ENCODE measurements at places on chromosomes 7 and 10. TPM values are rescaled to one million over a fixed set of nuclear protein-coding genes. Genes with fewer than 3 reads are reported as not detected.

The DYDC2 gene
- 2.6 TPM for total RNA-seq

The C10orf67 gene
- not detected for total RNA-seq

The ADAM12 gene
- 0.35 TPM for total RNA-seq

The FEZF1 gene
- 41.5 TPM for total RNA-seq

The MEST gene
- 113 TPM for total RNA-seq

The NCF1 gene
- 0.33 TPM for total RNA-seq

The NPSR1 gene
- total RNA-seq, result not detected

DNA sequence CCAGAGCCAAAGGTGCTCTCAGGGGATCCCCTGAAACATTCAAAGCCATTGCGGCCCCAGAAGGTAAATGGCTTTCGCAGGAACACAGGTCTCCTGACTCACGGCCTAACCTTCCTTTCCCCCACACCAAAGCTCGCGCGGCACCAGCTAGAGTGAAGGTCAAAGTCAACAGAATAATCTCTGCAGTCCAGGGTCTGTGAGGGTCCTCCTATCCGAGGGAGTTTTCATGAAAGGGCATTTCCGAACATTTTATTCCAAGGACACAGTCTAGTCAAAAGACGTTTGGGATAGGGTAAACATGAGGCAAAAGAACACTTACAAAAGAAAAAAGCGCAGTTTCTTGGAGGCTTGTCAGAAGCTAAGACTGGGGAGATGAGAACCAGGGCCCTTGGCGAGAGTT, 559 bp upstream of the STEAP2 start:
- H3K4me3 ChIP-seq, result no peak overlapping the region
- peaks cover 6% of the 10 kb centered on the region for H3K4me1 ChIP-seq
- H3K27me3 ChIP-seq, result no peaks in the 10 kb centered on the region
- H3K36me3 ChIP-seq, result no peaks in the 10 kb centered on the region

DNA sequence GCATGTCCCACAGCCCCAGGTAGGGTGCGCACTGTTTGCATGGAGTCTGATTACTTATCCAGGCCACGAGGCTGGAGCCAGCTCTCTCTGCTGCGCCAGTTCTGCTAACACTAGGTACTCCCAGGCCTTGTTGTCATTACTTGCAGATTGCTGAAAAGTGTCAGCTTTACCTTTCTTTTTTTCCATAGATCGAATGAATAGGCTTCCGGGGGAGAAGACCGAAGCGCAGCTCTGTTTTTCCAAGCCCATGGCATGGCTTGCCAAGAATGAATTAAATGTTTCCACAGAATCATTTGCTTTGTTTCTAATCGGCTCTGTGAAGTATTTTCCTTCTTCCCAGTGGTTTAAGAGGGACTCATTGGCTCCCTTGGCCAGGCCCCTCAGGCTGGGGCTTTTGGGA, 285.8 kb downstream of the BMPER start:
- no peaks in the 10 kb centered on the region for H3K27me3 ChIP-seq
- peaks cover 2% of the 10 kb centered on the region for H3K36me3 ChIP-seq
- no peak overlapping the region for H3K4me3 ChIP-seq
- H3K27ac ChIP-seq, result no peak overlapping the region
- DNase-seq, result no peak

DNA sequence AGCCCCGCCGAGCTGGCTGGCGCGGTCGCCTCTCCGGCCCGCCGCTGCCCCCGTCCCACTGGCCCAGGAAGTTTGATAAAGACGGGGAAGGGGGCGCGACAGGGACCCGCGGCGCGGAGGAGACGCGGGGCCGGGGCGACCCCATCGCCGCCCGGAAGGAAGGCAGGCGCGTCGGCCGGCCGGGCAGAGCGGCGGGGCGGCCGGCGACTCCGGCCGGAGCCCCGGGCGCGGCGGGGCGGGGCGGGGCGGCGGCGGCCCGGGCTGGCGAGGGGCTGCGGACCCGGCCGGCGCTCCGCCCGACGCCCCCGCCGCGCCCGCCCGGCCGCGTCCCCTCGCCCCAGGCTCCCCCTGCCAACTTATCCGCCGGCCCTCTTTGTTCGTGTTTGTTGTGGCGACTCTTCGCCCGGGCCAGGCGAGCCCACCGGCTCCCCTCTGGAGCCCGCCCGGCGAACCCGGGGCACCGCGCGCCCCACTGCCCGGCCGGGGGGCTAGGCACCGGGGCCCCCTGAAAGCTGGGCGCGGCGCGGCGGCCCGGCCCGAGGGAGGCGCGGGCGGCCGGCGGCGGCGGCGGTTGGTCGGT, 571 bp downstream of the KDM7A start:
- no peak overlapping the region for H3K27ac ChIP-seq
- peak overlapping the region; percentile 81 for H3K4me3 ChIP-seq
- no peaks in the 10 kb centered on the region for H3K4me1 ChIP-seq
- H3K27me3 ChIP-seq, result peaks cover 9% of the 10 kb centered on the region
- no peak for DNase-seq

DNA sequence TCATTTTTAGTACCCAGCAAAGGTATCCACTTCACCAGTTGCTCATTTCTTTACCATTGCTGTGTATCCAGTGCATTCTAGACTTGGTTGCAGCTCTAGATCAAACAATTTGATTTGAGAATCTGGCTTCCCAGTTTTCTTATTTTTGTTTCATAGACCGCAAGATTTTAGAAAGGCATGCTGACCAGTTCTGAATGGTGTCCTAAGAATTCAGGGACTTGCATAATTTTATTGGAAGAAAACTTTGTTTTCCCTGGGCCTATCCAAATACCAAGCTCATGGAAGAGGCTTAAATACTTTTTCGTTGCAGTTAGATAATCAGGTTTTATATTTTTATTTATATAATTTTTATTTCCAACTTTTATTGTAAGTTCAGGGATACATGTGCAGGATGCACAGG, 58.3 kb downstream of the BICC1 start:
- no peaks in the 10 kb centered on the region for H3K4me1 ChIP-seq
- no peak overlapping the region for H3K27ac ChIP-seq
- H3K4me3 ChIP-seq, result no peak overlapping the region
- no peak for DNase-seq
- no peaks in the 10 kb centered on the region for H3K27me3 ChIP-seq
- no peaks in the 10 kb centered on the region for H3K36me3 ChIP-seq

The UCMA gene
- not detected for total RNA-seq

DNA sequence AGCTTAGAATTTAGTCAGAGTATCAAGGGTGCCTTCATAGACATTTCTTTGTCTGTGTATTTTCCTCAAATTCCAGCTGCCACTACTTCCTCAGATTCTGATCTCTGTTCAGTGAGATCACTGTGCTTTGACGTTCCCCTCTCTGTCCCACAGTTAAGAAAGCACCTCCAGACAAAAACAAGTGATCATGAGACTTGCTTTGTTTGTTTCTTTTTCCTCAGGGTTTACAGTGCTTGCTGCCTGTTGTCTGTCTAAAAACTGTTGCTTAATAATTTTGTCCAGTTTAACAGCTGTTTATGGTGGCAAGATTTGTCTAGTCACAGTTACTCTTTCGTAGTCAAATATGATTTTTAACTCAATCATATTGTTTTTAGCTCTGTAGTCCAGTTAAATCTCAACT, 29.1 kb downstream of the TRUB1 start:
- no peaks in the 10 kb centered on the region for H3K27me3 ChIP-seq
- H3K27ac ChIP-seq, result no peak overlapping the region
- DNase-seq, result no peak
- H3K4me3 ChIP-seq, result no peak overlapping the region

DNA sequence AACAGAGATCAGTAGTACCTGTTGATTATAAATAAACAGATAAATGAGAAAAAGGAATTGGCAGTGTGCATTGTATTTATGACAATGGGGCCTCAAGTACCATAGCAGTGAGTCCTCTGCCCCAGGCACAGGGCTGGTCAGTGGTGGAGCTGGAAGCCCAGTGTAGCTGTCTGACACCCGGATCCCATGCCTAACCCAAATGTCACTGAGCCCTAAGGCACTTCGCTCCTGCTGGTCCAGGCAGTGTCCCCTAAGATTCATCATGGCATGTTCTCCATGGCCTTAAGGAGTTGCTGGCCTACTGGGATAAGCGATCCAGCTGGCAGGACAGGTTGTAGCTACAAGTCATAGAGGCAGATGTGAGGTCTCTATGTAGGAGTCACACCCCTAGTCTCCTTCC, 3.3 kb upstream of the ZNF736 start:
- no peak overlapping the region for H3K27ac ChIP-seq
- H3K4me1 ChIP-seq, result no peaks in the 10 kb centered on the region
- H3K27me3 ChIP-seq, result no peaks in the 10 kb centered on the region
- no peak for DNase-seq

GRCh38 chr7:118689403-118689802, 464.9 kb downstream of the ANKRD7 start:
- H3K36me3 ChIP-seq, result no peaks in the 10 kb centered on the region
- peak; percentile 25 for DNase-seq
- H3K4me3 ChIP-seq, result no peak overlapping the region
- no peaks in the 10 kb centered on the region for H3K27me3 ChIP-seq
- no peaks in the 10 kb centered on the region for H3K4me1 ChIP-seq

The ESYT2 gene
- 36.7 TPM for total RNA-seq

GRCh38 chr7:30681815-30682211, 443 bp downstream of the CRHR2 start:
- peak; percentile 43 for DNase-seq
- peaks cover 7% of the 10 kb centered on the region for H3K4me1 ChIP-seq
- H3K4me3 ChIP-seq, result peak overlapping the region; percentile 62
- H3K27ac ChIP-seq, result no peak overlapping the region
- H3K27me3 ChIP-seq, result peaks cover 6% of the 10 kb centered on the region
- H3K36me3 ChIP-seq, result no peaks in the 10 kb centered on the region

The SPDYE16 gene
- not detected for total RNA-seq

The TWIST1 gene
- total RNA-seq, result not detected

- peak overlapping the region; percentile 86 for H3K4me3 ChIP-seq
- H3K36me3 ChIP-seq, result peaks cover 2% of the 10 kb centered on the region
These were observed 283.7 kb downstream of the ZEB1 start for GRCh38 chr10:31602541-31603234.

GRCh38 chr7:26858241-26858715, 6.1 kb downstream of the SKAP2 start:
- H3K36me3 ChIP-seq, result no peaks in the 10 kb centered on the region
- DNase-seq, result no peak
- peaks cover 6% of the 10 kb centered on the region for H3K4me1 ChIP-seq
- peaks cover 8% of the 10 kb centered on the region for H3K27me3 ChIP-seq
- H3K4me3 ChIP-seq, result peak overlapping the region; percentile 79
- no peak overlapping the region for H3K27ac ChIP-seq

DNA sequence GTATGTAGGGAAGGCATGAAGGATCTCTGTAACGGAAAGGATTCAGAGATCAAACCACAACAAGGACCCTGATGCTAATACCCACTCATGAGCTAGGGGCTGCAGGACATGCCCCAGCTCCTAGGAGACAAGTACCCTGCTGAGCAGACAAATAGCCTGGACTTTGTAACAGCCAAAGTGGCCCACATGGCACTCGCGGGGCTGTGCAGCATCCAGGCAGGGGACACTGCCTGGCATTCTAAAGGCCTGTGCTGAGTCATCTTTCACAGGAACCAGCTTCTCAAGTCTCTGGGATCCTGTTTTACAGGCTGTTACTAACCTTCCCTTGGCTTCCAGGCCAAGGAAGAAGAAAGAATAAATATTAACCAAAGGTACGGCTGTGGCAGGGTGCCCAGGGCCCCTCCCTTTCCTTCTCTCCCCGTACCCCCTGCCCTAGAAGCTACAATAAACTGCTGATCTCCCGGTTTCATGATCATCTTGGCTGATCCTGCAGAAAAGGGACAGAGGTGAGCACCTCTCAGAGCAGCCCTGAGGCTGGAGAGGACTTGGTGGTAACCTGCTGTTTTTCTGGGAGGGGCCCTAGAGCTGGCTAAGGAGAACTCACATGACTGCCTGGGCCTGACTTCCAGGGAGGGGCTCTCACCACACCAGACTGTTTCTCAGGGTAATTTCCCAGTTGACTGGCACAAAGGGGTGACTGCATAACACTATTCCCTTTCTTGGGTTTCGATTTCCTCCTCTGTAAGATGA, 4.2 kb upstream of the RPEL1 start:
- H3K4me1 ChIP-seq, result 0 out of 2 replicates have a peak, but pooled peaks cover 3% of the 10 kb centered on the region
- DNase-seq, result peak; percentile 55
- H3K27me3 ChIP-seq, result no peaks in the 10 kb centered on the region
- no peak overlapping the region for H3K27ac ChIP-seq

The DIP2C gene
- 7.6 TPM for total RNA-seq

The GLI3 gene
- 43.0 TPM for total RNA-seq

DNA sequence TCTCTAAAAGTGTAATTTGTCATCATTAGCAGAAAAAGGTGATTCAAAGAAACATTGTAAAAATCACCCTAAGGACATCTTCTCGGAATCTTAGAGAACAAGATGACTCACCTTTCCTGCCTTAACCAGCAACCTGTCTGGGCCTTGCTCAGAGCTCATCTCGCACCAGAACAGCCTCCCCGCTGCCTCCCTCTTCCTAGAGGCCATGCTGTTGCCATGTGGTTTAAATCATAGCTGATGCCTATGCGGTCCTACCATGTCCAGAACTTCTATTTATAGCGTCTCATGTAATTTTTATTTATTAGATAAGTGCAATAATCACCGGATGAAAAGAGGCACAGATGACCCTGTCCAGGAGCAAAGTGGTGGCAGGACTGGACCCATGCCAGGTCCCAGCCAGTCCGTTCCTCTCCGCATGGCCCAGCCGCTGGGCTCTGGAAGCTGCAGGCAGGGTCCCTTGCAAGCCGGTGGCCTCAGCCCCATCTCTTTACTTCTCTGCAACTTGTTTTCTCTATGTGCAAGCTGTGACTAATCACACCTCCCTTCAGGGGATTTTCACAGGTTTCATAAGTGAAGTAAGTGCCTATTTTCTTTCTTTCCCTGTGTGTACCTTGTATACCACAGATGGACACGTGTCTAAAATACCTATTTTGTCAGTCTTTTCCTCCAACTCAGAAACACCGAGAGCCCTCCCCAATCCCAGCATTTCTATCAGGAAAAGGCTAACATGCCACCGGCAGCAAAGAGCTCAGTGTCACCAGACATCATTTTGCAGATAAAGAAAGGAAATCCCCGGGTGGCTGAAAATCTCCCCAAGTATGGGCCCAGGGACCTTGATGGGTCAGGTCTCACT, 27.1 kb downstream of the KLF6 start:
- no peaks in the 10 kb centered on the region for H3K27me3 ChIP-seq
- no peak overlapping the region for H3K27ac ChIP-seq
- no peaks in the 10 kb centered on the region for H3K36me3 ChIP-seq
- H3K4me1 ChIP-seq, result no peaks in the 10 kb centered on the region

DNA sequence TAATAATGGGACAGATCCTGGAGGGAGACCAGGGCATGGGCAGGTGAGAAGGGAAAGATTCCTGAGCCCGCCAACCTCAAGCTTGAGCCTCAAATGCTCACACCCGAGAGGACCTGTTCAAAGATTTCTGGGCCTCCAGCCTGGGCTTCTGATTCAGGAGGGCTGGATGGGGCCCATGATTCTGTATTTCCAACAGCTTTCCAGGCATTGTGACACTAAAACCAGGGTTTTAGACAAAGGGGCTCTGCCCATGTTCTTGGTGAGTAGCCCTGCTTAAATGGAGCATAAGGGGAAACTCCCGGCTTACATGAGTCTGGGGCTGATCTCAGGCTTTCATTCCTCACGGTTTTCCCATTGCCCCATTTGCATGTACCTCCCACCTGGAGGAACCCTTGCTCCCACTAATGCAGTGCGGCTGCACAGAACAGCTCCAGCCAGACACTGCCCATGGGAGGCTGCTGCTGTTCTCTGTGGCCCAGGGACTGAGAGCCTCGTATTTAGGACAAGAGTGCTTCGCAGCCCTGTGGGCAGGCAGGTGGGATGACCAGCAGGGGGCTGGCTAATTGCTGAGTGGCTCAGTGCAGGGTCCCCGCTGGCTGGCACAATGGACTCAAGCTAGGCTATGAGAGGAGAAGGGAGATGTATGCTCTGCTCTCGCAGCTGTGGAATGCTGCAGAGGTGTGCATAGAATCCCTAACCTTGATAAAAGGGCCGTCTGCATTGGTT, 135.3 kb upstream of the COBL start:
- H3K4me1 ChIP-seq, result peaks cover 5% of the 10 kb centered on the region
- H3K27me3 ChIP-seq, result no peaks in the 10 kb centered on the region
- no peak overlapping the region for H3K4me3 ChIP-seq
- no peak overlapping the region for H3K27ac ChIP-seq
- no peaks in the 10 kb centered on the region for H3K36me3 ChIP-seq

Data from H9 (cell line).